ENCODE measurements at places on chromosomes 1 and 21. TPM values are rescaled to one million over a fixed set of nuclear protein-coding genes. Genes with fewer than 3 reads are reported as not detected.

DNA sequence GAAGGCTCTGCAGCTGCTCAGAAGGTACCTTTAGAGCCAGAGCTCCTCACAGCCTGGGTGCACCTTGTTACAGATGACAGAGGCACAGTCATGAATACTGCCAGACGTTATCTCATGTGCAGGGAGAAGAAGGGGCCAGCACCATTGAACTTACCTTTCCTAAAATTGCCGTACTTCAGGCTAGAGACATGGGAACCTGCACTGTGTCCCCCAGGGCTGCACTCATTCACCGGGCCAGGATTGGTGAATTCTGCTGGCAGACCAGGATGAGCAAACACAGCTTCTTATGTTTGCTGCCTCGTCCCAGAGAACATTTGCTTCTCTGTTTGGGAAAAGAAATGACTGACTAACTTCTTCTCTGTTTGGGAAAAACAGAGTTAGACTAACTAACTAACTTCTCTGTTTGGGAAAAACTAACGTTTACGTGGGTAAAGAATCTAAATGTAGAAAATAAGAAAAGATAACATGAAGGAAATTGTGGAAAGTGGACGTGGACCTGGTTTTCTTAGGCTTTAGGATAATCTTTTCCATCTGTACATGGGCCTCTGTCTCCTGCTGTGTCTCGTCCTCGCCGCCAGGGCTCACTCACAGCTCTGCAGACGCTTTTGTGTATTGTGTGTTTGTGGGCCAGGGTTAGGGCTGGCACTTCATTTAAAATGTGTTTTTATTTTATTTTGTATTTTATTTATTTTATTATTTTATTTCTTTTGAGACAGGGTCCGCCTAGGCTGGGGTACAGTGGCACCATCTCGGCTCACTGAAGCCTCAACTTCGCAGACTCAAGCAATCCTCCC lies 9.9 kb downstream of the OBSCN start:
- no peak for DNase-seq

GRCh38 chr21:45982092-45982757 lies 655 bp downstream of the COL6A1 start:
- DNase-seq, result no peak

- no peak for DNase-seq
These were observed 10.2 kb downstream of the HNRNPU start for GRCh38 chr1:244854166-244854565.

The PTAFR gene
- total RNA-seq, result not detected

- DNase-seq, result no peak
These were observed 23.4 kb upstream of the POU2F1 start for GRCh38 chr1:167197236-167197635.

GRCh38 chr1:29284961-29285560 lies 48.7 kb downstream of the PTPRU start:
- DNase-seq, result no peak
